ENCODE measurements at places on chromosomes 2 and 18.

GRCh38 chr2:36329251-36329650 is 26.3 kb upstream of the CRIM1 start:
- no peak for DNase-seq

- DNase-seq: no peak
These were observed 386.5 kb upstream of the DCC start for GRCh38 chr18:51953521-51953920.

GRCh38 chr2:180652794-180653193 is 327.6 kb upstream of the UBE2E3 start:
- DNase-seq: no peak

- DNase-seq: no peak
These were observed 196.1 kb downstream of the FAM210A start for GRCh38 chr18:13530033-13530878.

GRCh38 chr2:173171321-173171720 is 95.7 kb downstream of the MAP3K20 start:
- DNase-seq: no peak

GRCh38 chr2:66508484-66509071 is 73.7 kb downstream of the MEIS1 start:
- no peak for DNase-seq

GRCh38 chr18:78768221-78768620 is 211.4 kb upstream of the SALL3 start:
- no peak for DNase-seq

GRCh38 chr2:10983711-10984110 is 72.0 kb downstream of the KCNF1 start:
- no peak for DNase-seq

GRCh38 chr2:42486145-42486906 is 7.5 kb downstream of the KCNG3 start:
- no peak for DNase-seq

- no peak for DNase-seq
These were observed 92.9 kb downstream of the ACKR3 start for GRCh38 chr2:236662231-236663185.

GRCh38 chr2:219269362-219270054 is 9.7 kb upstream of the DNAJB2 start:
- no peak for DNase-seq

- no peak for DNase-seq
These were observed 36.6 kb upstream of the IKZF2 start for GRCh38 chr2:213187833-213188532.

GRCh38 chr2:132902626-132903025 is 232.6 kb upstream of the LYPD1 start:
- DNase-seq: no peak

DNA sequence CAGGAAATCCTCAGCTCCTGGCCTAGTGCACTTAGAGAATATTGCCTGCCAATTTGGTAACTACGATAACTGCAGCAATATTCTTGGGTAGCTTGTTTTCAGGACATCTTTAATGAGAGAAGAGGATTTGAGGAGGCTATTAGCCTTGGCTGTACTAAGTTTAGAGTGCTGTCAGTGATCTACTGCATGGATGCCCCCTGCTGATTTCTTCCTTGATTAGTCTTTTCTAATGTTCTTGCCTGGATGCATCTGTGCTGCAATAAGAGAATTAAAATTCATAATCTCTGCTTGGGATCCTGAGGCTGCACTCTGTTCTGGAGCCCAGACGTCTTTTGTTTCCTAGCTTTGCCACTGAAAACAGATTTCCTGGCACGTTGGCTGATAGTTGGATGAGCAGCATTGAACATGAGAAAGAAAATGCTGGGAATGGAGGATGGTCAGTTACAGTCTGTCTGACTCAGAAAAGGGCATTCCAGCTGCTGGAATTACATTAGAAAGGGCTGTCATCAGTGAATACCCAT is 115.4 kb downstream of the CCDC85A start:
- no peak for DNase-seq

DNA sequence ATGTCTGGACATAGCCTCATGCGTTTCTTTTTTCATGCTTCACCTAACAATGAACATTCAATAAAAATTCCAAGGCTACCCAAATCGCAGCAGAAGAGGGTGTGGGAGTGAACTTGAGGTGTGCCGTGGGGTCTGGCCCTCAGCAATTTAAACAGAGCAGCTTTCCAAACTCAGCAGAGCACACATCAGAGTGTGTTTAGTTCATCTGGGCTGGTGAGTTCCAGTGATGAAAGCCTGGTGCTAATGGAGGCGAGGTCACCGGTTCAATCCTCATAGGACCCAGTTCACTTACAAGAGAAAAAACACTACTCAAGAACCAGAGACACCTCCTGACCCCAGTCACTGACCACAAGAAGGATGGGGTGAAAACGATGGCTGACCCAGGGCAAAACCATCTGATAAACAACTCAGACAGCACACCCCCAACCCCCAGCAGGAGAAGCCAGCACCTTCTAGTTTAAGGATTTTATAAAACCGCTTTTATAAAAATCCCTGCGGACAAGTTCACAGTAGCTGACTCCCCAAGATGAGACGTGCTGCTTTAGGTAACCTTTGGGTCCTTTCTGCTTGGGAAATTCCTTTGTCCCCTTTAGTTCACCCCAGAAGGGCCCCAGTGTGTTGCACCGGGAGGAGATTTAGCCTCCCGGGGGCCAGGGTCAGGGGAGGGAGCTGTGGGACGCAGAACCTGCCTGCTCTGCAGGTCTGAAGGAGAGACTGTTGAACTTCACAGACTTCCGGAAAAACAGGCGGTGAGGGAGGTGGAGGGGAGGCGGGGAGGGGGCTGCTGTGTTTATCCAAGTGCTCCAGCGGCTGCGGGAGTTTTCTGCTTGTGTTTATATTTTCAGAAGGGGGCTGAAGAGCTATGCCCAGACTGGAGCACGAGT is 152.7 kb upstream of the SOX11 start:
- DNase-seq: no peak

- no peak for DNase-seq
These were observed 1.6 kb downstream of the KLHL14 start for GRCh38 chr18:32771169-32771751.
